Stimulated activated CD4-positive, alpha-beta T cell treated with anti-CD3 and anti-CD28 coated beads, Interleukin-4, amount 100 ng/mL, for 24 hours (primary cell): ENCODE measurements at places on chromosomes 1 and 21.

GRCh38 chr1:172719694-172720138 is 60.8 kb downstream of the FASLG start:
- DNase-seq, result no peak

DNA sequence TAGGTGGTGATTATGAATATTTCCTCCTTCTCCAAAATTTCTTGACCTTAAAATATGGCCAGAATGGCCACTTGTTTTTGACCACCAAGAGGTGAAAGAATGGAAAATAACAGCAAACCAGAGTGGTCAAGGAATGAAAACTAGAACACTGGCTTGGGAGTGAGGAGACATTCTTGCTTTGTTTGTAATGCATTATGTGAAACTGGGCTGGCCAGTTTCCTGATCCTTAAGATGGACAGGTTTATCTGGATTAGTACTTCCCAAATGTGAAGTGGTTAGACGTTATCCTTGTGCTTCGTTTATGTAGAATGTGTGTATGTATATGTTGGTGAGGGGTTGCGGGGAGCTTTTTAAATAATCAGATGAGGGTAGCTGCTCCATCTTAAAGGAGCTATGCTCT is 12.8 kb downstream of the PLA2G4A start:
- DNase-seq, result no peak

- no peak for DNase-seq
Observed at GRCh38 chr1:230792691-230793462, 45.7 kb downstream of the CAPN9 start.

GRCh38 chr1:183498342-183498991 is 26.2 kb downstream of the SMG7 start:
- no peak for DNase-seq

- DNase-seq, result no peak
Observed at GRCh38 chr1:40575336-40575735, 43.9 kb downstream of the ZNF684 start.

GRCh38 chr1:74340656-74341055 is 105.5 kb downstream of the TNNI3K start:
- DNase-seq, result no peak

DNA sequence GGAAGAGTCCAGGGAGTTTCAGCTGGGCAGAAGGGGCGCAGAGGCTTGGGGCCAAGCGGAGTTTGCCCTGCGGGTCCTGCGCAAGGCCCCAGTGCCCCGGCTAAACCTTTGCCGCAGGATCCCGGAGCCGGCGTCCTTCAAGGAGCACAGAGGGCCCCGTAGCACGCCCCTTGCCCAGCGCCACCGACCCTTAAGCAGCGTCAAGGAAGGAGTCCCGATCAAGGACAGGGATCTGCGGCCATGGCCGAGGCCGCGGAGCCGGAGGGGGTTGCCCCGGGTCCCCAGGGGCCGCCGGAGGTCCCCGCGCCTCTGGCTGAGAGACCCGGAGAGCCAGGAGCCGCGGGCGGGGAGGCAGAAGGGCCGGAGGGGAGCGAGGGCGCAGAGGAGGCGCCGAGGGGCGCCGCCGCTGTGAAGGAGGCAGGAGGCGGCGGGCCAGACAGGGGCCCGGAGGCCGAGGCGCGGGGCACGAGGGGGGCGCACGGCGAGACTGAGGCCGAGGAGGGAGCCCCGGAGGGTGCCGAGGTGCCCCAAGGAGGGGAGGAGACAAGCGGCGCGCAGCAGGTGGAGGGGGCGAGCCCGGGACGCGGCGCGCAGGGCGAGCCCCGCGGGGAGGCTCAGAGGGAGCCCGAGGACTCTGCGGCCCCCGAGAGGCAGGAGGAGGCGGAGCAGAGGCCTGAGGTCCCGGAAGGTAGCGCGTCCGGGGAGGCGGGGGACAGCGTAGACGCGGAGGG is 520 bp downstream of the CLIC6 start:
- DNase-seq, result no peak

DNA sequence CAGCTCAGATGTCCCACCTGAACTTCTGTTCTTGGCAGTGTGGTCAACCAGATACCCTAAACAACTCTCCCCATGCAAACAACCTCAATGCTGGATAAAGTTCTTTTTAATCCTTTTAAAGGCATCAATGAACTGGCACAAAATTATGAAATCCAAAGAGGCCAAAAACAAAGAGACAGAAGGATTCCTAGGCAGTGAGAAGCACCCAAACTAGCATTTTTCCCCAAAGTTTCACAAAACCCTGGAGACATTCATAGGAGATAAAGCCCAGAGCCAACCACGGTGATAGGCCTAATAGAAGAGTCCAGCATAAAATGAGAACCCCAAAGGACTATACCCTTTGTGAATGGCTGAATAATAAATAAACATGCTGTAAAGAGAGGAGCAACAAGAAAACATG is 50.7 kb downstream of the MATN1 start:
- DNase-seq, result no peak

DNA sequence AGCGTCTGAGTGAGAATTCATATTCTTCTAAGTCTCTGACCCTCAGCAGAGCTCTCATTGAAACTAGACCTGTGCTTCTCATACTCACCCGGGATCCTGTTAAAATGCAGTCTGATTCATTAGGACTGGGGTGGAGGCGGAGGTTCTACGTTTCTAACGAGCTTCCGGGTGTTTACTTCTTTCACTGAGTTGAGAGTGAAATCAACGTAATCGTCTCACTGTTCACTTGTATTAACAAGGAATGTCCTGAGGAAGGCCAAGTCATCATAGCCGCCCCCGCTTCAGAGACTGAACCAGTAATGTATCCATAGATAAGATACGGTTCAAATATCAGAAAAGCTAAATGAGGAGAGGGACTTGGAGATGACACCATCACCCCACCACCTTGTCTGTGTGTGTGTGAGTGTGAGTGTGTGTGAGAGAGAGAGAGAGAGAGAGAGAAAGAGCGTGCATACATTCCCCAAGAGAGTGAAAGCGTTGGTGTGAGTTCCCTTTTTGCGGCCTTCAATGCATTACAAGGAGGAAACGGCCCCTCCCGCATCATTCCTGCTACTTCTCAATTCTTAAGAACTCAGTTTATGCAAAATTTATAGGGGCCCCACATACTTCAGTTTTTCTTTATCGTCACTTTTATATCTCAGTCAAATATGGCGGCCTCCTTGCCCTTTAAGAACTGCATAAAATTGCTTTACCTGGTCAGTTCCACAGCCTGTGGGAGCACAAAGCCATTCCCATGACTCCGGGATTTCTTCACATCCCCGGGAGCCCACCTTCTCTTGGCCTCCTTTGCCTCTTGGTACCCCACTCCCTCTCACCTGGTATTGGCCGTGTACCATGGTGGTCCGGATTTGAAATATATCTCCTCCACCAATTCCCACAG is 19.8 kb downstream of the KMO start:
- DNase-seq, result peak; percentile 57

DNA sequence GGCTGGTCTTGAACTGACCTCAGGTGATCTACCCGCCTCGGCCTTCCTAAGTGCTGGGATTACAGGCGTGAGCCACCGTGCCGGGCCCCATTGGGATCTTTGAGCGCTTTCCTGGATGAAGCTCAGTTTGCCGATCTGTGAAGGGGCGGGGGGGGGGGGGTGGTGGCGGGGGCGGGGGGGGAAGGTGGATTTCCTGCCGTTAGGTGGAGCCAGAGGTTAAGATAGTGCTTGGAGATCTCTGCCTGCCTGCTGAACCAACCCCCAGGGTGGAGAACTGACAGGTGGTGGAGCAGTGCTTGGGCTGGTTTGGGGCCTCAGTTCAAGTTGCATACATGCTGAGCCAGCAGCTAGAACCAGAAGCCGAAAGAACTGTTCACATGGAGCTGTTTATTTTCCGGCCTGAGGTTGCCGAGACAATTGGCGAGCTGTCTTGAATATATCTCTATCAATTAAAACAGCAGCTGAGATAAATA is 1.7 kb downstream of the TMCC2 start:
- DNase-seq, result peak; percentile 72

DNA sequence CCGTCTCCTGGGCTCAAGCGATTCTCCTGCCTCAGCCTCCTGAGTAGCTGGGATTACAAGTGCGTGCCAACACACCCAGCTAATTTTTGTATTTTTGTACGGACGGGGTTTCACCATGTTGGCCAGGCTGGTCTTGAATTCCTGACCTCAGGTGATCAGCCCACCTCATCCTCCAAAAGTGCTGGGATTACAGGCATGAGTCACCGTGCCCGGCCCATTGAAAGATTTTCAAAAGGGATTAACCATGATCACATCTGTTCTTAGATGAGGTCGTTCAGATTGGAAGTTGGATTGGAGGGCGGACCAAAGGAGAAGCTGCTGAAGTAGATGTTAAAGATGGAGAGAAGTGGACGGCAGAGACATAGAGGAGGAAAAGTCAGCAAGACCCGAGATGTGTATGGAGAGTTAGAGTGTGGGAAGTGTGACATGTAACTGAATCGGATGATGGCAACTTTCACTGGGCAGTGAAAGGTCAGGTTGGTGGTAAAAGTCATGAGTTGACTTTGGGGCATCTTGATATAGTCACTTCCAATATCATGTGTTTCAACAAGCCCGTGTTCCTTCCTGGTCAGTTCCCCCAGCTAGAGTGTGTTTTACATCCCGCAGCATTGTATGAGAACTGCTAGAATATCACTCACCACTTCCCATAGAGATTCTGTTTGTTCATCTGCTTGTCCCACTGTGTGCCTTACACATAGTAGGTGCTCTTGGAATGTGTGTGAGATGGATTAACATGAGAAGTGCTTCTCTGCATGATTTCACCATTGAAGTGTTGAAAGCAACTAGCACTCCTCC is 54.4 kb upstream of the TINAGL1 start:
- DNase-seq, result no peak

DNA sequence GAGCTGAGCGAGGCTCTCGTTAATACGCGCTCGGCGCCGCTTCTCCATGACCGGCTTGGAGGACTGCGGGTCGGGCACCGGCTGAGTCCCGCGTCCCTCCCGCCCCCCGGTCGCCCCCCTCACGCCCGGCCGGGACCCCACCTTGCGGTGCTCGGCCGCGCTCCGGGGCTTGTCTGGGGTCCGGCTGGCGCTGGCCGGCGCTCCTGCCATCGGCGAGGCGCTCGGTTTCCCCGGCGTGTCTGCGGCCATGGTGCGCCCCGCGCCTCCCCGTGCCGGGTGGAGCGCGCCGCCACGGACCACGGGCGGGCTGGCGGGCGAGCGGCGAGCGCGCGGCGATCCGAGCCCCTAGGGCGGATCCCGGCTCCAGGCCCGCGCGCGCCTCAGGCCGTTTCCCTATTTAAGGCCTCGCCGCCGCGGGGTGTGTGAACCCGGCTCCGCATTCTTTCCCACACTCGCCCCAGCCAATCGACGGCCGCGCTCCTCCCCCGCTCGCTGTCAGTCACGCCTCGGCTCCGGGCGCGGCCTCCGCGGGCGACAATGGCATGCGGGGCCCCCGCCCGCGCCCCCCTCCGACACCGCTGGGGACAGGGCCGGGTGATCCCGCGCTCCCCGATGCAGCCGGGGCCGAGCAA is at the start of gene HES4:
TSS of gene HES4 (minus strand) at position 373 of the 632 bp plus-strand sequence. CDS start at position 249, 124 bp downstream.
- peak; percentile 65 for DNase-seq

- DNase-seq, result no peak
Observed at GRCh38 chr1:202935844-202936243, 8.8 kb upstream of the KLHL12 start.

DNA sequence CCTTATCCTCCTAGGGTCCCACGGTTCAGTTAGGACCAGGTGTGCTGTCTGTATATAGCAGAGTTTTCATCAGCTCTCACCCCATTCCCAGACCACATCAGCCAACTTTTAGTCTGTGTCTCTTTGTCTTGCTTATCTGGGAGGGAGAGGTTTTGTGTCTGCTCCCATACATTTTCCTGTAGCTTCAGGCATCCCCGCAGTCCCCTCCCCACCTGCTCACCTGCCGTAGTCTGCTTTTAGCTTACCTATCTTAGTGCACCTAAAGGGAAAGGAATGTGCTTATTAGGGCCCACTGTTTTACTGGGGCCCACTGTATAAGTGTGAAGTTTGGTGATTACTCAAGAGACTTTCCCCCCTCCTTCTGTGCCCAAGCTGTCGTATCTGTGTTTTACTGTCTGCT is 225.1 kb downstream of the PLA2G4A start:
- no peak for DNase-seq

DNA sequence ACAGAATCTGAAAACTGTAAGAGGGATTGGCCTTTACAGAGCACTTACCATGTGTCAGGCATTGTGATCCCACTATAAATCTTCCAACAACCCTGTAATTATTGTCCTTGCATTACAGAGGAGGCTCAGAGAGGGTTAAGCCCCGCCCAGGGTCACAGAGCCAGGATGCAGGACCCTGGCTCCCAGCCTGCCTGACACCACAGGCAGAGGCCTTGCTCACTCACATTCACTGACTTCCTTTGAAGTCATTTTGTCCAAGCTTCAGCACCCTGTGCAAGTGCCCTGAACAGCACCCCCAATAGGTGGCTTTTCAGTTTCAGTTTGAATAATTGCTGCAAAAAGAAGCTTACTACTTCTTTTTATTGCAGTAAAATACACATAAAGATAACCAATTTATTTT is 256.8 kb upstream of the NFIA start:
- DNase-seq, result no peak

- peak; percentile 69 for DNase-seq
Observed at GRCh38 chr1:45686015-45686287, 382 bp downstream of the GPBP1L1 start.

DNA sequence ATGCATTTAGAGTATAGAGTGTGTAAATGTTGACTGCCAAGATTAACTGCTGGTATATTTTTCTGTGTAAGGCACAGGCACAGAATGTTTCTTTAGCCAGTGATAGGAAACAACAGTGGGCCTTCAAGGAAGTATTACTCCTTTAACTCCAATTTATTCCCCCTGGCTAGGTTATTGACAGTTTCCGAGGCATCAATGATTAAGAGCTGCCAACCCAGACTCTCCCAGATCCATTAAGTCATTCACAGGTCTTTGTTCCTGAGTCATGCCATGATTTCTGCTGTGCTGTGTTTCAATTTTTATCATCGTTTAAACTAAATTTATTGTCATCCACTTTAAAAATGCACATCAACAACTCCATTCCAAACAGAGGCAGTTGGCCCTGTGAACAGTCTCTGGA is 9.2 kb downstream of the ZNF648 start:
- no peak for DNase-seq

DNA sequence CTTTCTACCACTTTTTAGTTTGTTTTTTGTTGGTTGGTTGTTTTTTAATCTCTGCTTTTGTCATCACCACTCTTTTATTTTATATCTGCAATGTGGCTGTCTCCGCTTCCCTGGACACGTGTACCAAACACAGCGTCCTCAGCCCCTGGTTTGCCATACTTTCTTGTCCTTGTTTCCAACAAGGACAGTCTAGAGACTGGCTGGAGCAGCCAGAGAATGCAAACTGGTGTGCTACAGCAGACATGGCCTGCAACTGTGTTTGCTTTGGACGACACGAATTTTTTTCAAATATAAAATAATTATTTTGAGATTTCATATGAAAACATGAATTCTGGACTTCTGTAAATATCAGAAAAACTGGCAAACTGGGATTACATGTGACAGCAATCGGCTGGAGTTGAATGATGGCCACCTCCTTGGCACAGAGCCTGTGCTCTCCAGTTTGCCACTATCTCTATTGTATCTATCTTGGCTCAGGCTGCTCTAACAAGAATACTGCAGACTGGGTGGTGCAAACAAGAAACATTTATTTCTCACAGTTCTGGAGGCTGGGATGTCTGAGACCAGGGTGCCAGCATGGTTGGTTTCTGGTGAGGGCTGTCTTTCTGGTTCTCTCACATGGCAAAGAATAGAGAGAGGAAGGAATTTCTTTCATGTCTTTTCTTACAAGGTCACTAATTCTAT is 34.6 kb upstream of the POU2F1 start:
- no peak for DNase-seq

GRCh38 chr1:190138702-190139101 is 339.0 kb downstream of the BRINP3 start:
- no peak for DNase-seq
